Stimulated activated CD4-positive, alpha-beta T cell treated with anti-CD3 and anti-CD28 coated beads, Interleukin-1b, Interleukin-23, amount 100 ng/mL, for 4 hours (primary cell): ENCODE measurements at places on chromosomes 2 and 18.

- no peak for DNase-seq
Measured at GRCh38 chr2:232889876-232890401, 19.9 kb downstream of the SNORC start.

DNA sequence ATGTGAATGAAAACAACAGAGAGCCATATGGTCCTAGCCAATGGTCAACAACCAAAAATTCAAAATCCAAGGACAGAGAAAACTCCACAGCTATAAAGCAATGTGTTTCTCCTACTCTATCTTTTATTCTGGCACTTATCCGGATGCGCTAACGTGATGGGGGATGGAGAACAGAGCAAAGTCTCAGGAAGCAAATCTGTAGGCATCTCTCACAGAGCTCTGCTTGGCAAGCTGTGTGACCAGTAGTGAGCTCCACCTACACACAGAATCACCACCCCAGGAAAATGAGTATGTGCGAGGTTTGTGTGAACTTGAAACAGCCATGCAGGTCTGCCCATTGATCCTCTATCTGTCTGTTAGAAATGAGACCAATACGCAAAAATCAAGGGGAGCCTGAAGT, 584.3 kb downstream of the BCL11A start:
- no peak for DNase-seq

DNA sequence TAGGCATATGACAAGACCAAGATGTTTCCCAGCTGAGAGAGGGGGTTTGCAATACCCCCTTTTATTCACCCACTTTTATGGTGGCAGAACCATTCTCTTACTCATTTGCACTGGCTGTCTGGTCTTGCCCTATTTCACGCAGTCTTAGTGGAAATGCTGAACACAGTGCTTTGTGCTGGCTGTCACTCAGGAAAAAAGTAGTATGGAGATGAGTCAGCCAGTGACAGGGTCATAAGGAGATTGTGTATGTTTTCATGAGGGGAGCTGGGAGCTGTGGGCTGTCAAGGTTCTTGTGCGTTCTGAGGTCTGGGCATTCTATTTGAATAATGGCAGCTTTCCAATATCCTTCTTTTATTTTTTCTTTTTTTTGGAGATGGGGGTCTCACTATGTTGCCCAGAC, 10.9 kb upstream of the CNRIP1 start:
- DNase-seq: no peak

GRCh38 chr18:3401669-3402620, 48.0 kb upstream of the TGIF1 start:
- DNase-seq: no peak

DNA sequence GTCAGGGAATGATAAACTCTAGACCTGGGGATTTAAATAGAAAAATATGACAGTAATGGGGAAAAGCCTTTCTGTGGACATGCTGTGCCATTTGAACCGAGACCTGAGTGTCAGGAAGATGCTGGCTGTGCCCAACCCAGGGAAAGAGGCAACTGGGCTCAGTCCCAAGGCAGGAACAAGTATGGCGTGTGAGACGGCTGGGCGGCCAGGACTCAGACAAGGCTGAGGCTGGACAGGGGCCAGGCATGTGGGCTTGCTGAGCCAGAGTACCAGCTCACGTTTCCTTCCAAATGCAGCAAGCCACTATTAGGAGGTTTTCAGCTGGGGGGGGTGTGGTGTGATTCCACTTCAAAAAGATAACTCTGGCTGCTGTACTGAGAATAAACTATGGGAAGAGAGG, 92.4 kb downstream of the INPP5D start:
- no peak for DNase-seq

DNA sequence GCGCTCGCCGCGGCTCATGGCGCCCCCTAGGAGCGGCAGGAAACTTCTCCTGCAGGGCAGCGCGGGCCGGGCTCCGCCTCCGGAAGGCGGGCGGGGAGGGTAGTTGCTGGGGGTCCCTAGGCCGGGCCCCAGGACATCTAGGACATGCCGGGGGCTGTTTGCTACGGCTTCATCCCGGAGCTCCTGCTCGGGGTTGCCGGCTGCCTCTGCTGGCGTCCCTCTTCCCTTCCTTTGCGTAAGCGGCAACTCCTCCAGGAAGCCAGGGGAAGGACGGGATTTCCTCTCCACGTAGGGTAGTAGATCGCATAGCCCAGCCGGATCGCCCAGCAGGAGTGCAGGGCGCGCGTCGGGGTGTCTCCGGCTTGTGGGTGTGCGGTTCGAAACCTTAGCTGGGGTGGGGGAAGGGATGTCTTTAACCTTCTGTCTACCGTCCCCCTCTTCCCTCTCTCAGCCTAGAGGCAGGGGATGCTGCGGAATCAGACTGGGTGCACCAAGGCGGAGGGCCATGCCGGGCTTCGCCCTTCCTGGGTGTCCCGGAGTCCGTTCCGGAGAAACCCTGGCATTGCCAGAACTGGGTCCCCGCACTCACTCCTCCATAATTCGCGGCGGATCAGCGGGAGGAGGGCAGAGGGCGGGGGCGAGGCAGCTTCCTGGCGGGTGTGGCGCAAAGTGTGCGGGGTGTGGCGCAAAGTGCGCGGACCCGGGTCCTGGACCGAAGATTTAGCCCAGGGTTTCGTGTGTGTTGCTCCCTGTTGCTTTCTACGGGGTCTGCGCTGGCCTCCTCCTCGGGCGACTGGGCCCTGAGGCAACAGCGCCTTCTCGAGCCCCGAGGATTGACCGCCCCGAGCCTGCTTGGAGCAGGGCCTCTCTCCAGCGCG, 12.2 kb upstream of the SKOR2 start:
- no peak for DNase-seq

DNA sequence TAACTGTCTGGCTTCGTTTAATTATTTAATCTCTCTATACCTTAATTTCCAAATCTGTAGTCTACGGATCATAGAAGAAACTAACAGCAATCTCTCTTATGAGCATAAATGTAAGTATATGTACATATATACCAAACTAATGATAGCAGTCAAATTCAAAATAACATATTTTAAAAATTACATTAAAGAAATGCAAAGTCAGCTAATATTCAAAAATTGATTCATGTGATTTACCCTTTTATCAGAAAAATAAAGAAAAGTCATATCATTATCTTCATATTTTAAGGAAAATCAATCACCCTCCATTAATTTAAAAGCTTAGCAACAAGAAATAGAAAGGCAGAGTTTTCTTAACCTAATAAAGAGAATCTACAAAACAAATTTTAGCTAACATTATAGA, 575.9 kb downstream of the IRS1 start:
- no peak for DNase-seq

DNA sequence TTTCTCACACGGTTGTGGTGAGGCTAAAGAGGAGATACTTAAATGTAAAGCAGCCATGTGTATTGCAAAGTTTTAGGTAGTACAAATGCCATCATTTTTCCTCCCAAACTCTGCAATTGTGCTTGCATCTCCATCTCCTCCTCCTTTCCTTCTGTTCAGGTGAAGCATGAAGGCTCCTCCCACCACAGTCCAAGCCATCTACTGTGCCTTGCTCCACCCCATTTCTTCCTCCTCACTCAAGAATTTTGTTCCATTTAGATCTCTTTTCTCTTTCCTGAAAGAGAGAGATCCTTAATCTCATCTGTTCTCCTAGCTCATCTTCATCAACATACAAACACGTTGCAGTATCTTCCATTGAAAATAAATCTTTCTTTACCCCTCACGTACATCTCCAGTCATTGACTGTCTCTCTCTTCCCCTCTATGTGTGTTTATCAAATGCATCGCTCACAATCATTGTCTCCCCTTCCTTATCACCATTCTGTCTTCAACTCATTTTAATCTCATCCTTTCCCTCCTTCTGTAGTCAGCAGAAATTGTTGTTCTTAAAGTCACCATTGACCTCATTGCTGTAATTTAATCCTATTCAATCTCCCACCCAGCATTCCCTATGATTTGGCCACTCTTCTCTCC, 392.1 kb downstream of the RAD51AP2 start:
- DNase-seq: no peak

DNA sequence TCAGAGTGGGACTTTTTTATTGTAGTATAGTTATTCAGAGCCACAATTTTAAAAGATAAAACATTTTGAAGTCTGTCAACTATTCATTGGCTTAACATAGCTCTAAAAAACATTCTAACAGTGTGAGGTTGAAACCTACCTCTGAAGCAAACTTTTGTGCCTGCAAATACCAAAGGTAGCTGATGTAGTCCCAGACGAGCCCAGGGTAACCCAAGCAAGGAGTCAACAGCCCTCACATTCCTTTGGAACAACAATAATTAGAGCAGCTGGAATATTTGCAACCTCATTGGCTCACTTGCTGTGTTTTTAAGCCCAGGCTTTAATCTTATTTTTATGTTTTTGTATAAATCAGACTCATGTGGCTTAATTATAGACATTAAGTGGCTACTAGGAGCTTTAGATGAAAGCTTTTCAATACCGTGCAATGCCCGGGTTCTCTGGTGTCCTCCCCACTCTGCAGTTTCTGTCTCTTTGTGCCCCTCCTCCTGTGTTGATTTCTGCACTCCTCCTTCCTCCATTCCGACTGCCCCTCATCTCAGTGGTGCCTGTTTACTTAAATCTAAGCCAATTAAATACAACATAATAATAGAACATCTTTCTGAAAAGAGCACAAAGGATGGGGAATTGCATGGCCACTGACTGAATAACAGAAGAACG, 157.9 kb upstream of the UNC80 start:
- DNase-seq: no peak

GRCh38 chr2:207474863-207475485, 54.8 kb upstream of the CREB1 start:
- DNase-seq: no peak

DNA sequence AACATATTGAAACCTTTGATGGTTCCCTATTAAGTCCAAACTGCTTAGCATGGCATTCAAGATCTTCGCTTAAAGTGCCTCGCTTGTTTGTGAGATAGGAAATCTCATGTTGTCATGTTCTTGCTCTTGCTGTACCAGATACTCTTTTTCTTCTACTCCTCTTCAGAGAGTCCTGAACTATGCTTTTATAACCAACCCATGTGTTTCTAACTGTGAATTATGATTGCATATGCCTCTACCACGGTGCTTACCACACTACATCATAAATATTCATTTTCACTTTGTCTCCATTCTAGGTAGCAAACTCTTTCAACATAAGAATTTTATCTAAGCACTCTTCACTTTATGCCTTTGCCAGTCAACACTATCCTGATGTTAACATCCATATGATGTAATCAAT, 23.6 kb downstream of the STAT4 start:
- no peak for DNase-seq

- no peak for DNase-seq
Measured at GRCh38 chr2:16633621-16634430, 31.8 kb downstream of the CYRIA start.

GRCh38 chr2:56515399-56515798, 331.6 kb downstream of the CCDC85A start:
- DNase-seq: no peak

- DNase-seq: no peak
Measured at GRCh38 chr2:63790906-63791305, 50.8 kb upstream of the UGP2 start.

DNA sequence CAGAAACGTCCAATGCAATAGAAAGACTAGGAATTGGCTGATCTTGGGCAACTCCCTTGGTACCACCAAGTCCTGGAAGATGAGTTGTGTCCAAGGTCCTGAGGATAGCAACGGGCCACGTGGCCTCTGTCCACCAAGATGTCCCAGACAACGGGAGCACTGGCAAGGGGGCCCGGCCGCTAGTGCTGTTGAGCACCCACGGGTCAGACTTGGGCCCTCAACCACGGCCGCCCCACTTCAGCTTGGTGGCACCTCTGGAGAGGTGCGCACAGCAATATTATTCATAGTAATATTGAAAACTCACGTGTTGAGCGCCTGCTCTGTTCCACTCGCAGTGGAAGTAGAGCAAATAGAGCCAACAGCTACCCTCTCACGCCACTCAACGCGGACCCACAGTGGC, 19.0 kb downstream of the PASK start:
- no peak for DNase-seq

- no peak for DNase-seq
Measured at GRCh38 chr18:37426586-37426985, 139.0 kb downstream of the CELF4 start.

DNA sequence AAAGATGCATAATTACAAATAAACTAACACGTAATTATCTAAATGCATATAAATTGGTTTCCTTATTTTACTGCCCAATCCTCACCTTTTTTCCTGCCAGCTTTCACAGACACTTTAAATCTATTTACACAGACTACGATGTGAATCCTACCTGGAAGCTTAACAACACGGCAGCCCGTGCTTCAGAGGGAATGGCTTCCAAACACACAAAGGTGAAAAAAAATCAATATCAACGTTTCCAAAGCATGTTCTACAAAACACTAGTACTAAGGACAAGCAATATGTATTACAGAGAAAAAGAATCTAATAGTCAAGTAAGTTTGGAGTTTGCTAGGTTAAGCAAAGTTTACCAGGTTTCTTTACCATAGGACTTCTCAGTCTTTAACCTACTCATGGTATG, 4.4 kb downstream of the MAP4K3 start:
- DNase-seq: no peak

- no peak for DNase-seq
Measured at GRCh38 chr2:4272261-4272858, 569.0 kb downstream of the DCDC2C start.

- no peak for DNase-seq
Measured at GRCh38 chr2:154527962-154528361, 170.5 kb upstream of the KCNJ3 start.

GRCh38 chr2:211435331-211435730, 878.9 kb downstream of the CPS1 start:
- DNase-seq: no peak

GRCh38 chr18:9861157-9861556, 24.6 kb upstream of the TXNDC2 start:
- no peak for DNase-seq

DNA sequence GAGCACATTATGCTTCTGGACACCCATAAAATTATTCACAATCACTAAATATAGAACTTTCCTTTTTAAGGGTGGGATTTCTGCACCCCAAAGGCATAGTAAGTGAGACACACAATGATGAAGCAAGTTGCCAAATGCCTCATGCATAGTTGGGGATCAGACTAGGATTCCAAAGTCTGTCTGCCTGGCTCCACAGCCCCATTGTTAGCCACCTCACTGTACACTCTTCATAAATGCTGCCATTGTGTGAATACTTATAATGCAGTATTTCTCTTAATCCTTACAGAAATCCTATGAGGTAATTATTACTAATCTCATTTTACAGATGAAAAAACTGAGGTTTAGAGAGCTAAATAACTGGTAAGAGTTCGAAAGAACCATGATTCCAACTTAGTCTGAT, 738.6 kb downstream of the ERBB4 start:
- DNase-seq: no peak

DNA sequence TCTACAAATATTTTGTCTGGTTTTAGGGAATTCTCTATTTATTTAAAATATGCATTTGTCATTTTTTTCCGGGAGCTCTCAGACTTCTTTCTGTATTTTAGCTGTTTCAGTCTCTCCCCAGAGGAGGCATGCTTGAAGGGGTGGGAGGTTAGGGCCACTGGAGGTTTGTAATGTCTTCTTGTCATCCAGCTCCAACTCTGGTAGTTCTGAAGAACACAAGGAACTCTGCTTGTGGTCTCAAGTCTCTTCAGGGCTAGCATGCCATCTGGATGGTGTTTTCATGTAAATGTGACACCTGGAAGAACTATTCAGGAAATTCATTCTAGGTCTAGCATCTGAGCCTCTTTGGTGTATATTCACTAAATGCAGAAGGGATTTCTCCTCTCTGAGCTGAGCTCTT, 518.4 kb upstream of the DCC start:
- no peak for DNase-seq
